ENCODE measurements at places on chromosomes 5 and 9. TPM values are rescaled to one million over a fixed set of nuclear protein-coding genes. Genes with fewer than 3 reads are reported as not detected.

- no peak for DNase-seq
These were observed 196.9 kb downstream of the CACNA1B start for GRCh38 chr9:138074516-138074915.

GRCh38 chr5:61674378-61674777, 342.3 kb downstream of the ZSWIM6 start:
- no peak for DNase-seq

- no peak for DNase-seq
These were observed 320.9 kb downstream of the NTRK2 start for GRCh38 chr9:84990416-84990815.

- no peak for DNase-seq
These were observed 2.1 kb upstream of the SLC25A46 start for GRCh38 chr5:110736753-110737152.

GRCh38 chr9:125632321-125633115, 74.5 kb downstream of the MAPKAP1 start:
- no peak for DNase-seq

- peak; percentile 80 for DNase-seq
These were observed 10.8 kb upstream of the PRRC2B start for GRCh38 chr9:131382850-131383729.

- DNase-seq: no peak
These were observed 26.1 kb downstream of the TIMD4 start for GRCh38 chr5:156936972-156937371.

DNA sequence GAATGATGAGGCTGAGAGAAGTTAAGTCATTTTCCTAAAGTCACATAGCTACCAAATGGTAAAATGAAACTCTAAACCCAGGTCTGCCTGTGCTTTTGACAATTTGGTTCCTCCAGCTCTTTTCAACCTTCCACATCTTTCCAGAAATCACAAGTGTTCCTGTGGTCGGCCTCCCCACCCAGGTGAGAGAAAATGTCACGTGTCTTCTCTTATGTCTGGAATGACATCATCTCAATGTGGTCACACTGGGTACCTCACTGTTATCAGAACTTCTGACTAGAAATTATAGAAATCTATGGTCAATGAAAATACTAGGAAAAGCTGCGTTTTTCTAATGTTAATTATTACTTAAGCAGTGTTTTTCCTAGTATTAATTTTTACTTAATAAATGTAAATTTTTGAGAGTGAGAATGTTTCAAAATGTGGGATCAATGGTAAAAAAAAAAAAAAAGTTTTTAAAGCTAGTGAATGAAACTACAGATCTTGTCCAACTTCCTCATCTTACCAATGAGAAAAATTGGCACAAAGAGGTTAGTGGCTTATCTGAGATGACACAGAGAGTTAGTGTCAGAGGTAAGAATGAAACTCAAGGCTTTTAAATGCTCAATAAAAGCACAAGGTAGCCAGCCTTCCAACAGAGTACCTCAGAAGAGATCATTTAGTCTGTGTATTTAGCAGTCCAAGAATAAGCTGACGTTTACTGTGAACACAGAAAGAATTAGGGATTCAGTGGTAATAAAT, 228.7 kb upstream of the NR4A3 start:
- no peak for DNase-seq

GRCh38 chr5:5683174-5683573, 260.7 kb downstream of the ICE1 start:
- DNase-seq: no peak

The CDC20B gene
- polyA plus RNA-seq: 0.40 TPM

The IL9 gene
- polyA plus RNA-seq: not detected

The YTHDC2 gene
- 33.0 TPM for polyA plus RNA-seq

The C9orf43 gene
- 1.1 TPM for polyA plus RNA-seq

The MLANA gene
- polyA plus RNA-seq: 1.4 TPM

The NR3C1 gene
- 32.5 TPM for polyA plus RNA-seq

Measured in renal cortex interstitium (tissue), 15 donors.